Stimulated activated CD8-positive, alpha-beta memory T cell treated with anti-CD3 and anti-CD28 coated beads, Interleukin-7, amount 100 ng/mL, for 1 hour (primary cell): ENCODE measurements at places on chromosomes 12 and 14.

- no peak for DNase-seq
Observed at GRCh38 chr14:100104523-100105300, 39.5 kb downstream of the EVL start.

DNA sequence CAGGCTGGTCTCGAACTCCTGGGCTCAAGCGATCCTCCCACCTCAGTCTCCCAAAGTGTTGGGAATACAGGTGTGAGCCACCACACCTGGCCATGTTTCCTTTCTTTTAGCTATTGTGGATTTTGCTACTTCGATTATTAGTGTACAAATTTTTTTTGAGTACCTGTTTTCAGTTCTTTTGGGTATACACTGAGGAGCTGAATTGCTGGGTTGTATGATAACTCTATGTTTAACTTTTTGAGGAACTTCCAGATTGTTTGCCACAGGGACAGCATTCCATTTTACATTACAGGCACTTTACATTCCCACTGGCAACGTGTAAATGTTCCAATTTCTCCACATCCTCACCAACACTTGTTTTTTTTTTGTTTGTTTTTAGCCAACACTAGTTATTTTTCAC, 198.1 kb upstream of the TBX3 start:
- DNase-seq, result no peak

DNA sequence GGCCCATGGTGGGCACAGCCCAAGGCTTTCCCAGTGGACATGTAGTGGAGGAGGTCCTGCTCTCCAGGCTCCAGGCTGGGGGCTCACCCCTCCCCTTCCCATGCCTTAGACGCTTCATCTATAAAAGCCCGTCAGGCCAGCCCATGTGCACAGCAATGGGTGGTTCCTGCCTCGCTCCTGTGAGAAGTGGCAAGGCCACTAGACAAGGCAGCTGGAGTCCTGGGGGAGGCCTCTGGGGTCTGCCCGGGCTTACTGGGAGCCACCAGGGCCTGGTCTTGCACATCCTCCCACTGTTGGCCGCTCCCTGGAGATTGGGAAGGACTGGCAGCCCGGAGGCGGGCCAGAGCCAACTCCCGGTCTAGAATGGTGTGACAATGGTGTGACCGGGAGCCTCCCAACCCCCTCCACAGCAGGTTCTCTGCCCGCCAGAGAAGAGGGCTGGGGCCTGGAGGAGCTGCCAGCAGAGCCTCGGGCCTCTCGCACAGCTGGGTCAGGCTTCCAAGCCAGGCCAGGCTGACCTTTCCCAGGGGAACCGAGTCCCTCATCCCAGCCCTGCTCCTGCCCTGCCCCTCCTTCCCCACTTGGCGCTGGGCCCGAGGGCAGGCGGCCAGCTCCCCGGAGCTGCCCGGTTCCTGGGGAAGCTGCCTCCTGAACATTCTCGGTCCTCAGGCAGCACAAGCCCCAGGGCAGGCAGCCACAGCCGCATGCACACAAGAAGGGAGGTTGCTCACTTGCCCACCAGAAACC, 97.9 kb downstream of the RFLNA start:
- DNase-seq, result no peak

- DNase-seq, result no peak
Observed at GRCh38 chr14:64625386-64626232, 75.8 kb downstream of the PPP1R36 start.

GRCh38 chr12:99915251-99916082, 69.3 kb downstream of the ANKS1B start:
- DNase-seq, result no peak

GRCh38 chr12:101745481-101745880, 6.2 kb upstream of the SYCP3 start:
- no peak for DNase-seq

- DNase-seq, result no peak
Observed at GRCh38 chr14:67480011-67480410, 8.5 kb downstream of the TMEM229B start.

DNA sequence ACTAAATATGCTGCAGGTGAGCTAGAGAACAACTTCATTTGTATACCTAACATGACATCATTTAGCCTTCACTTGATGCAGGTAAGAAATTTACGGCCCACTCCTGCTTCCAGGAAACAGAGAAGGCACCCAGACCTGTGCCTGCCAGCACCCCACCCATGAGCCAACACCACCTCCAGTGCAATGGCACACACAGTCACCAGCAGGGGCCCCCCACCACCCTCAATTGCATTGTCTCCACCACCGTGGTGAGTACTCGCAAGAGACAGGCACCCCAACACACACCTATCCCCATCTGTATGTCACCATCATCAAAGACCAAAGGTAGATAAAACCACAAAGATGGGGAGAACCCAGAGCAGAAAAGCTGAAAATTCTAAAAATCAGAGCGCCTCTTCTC, 107.6 kb downstream of the KLHL28 start:
- no peak for DNase-seq

GRCh38 chr12:8698132-8698851, 501 bp downstream of the RIMKLB start:
- peak; percentile 10 for DNase-seq

GRCh38 chr12:31272607-31273225, 53.2 kb downstream of the SINHCAF start:
- no peak for DNase-seq

- DNase-seq, result no peak
Observed at GRCh38 chr12:1291601-1292332, 300.7 kb downstream of the ERC1 start.

DNA sequence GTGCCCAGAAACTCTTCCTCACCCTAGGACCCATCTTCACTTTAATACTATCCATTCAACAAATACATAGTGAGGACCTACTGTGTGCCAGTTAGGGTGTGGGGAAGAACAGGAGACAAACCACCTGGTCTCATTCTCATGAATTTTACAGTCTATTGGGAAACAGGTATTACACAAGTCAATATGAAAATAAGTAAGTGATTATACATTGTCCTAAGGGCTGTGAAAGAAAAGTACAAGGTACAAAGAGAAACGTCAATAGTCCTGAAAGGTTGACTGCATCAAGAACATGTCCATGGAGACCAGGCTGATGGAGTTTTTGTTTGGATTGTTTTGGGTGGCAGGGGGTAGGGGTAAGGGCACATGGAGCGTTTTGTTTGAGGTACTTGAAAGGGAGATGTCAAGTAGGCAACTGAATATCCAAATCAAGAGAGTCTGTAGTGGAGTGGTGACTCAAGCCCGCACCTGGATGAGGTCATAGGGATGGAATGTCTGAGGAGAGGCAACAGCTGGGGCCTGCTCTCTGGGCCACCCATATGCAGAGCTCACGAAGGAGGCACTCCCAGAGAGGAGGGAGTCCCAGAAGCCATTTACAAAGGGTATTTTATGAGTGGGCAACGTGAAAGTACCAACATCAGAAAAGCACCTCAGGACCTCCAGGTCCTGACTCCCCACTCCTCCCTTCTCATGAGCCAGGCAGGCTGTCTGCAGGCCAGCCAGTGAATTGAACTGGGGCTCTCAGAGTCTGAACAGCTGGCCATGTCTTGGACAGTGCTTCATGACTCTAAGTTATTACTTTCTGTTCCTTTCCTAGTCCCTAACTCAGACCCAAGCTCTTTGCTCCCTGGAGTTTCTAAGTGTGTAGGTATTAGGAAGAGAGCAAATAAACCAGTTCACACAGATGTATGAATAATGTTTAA, 272.0 kb downstream of the ZFP36L1 start:
- DNase-seq, result no peak

DNA sequence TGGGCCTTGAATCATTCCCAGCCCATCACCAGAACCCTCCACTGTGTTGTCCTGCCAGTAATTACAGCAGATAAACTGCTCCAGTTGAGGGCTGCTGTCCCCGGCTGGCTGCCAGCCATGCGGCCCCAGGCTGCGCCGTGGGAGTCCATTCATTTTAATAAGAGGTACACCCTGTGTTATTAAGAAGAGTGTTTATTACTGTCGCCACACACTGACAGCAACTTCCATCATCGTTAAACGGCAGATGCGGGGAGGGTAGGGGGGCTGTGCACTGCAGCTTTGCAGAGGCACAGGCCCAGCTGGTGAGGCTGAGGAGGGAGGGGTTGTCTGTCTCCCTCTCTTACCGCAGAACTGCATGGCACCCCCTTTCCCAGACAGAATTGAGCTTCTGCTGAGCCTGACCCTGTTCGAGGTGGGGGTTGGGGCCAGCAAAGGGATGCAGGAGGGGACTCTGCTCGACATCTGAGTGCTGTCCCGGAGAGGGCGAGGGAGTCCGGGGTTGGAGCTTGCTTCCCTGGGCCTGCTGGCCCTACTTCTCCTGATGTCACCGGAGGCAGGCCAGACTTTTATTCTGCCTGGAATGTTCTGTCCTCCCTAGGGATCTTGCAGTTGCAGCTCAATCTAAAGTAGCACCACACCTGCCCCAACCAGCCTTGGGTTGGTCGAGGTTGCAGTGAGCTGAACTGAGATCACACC, 33.8 kb upstream of the GPATCH2L start:
- DNase-seq, result no peak
